ENCODE measurements at places on chromosomes 5 and 9. TPM values are rescaled to one million over a fixed set of nuclear protein-coding genes. Genes with fewer than 3 reads are reported as not detected.

GRCh38 chr5:176384366-176384930 lies 4.0 kb downstream of the NOP16 start:
- no peak for DNase-seq

- DNase-seq = no peak
Measured at GRCh38 chr5:117431091-117431490, 856.5 kb upstream of the SEMA6A start.

- peak; percentile 44 for DNase-seq
Measured at GRCh38 chr9:136512651-136513071, 29.8 kb upstream of the SEC16A start.

DNA sequence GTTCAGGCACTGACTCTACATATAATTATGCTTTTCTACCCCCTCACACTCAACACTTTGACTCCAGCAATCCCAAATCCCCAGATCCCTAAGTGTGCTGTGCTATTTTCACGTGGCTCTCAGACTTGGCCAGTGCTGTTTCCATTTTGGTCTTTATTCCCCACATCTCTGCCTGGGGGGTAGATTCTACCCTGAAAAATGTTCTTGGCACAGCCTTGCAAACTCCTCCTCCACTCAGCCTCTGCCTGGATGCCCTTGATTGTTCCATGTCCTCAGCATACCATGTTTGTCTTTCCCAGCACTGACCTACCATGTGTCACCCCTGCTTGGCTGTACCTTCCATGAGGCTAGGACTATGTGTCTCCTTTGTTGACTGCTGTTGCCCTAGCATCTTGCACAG lies 43.0 kb downstream of the FXN start:
- no peak for DNase-seq

- no peak for DNase-seq
Measured at GRCh38 chr5:80928073-80928472, 32.1 kb upstream of the RASGRF2 start.

GRCh38 chr5:19369048-19369447 lies 619.0 kb downstream of the CDH18 start:
- no peak for DNase-seq

DNA sequence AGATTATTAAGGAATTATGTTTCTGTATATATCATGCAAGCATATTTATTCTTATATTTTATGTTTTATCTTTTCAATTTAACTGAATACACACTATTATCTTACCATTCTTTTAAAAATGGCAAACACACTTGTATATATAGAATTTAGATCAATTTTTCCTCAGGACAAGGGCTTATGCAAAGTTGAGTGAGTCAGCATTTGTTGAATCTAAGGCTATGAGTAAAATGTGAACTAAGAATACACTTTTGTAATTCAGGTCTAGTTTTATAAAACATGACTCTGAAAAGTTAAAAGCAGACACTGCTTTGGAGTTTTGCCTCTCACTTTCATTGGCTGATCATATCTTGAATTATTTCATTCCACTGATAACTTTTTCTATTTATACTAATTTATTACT lies 127.8 kb downstream of the FOCAD start:
- peak; percentile 10 for DNase-seq

GRCh38 chr5:100896054-100896453 lies 7.0 kb downstream of the ST8SIA4 start:
- DNase-seq = no peak

- no peak for DNase-seq
Measured at GRCh38 chr5:3526551-3527185, 69.0 kb upstream of the IRX1 start.

DNA sequence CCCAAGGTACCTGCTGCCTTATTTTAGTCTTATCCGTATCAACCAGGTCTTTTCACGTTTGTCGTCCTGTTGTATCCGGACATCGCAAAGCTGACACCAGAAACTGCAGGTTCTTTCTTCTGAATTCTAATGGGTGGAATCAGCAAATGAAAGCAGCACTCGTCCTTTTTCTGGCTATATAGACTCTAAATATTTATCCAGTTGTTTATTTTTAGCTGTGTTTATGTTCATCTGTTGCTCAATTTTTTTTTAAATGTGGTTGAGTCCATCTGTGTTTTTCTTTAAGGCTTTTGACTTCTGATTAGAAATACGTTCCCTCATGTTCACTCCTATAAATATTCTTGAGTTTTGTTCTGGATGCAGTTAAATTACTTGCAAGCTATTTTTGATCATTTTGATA lies 831.7 kb downstream of the MTRR start:
- DNase-seq = no peak

DNA sequence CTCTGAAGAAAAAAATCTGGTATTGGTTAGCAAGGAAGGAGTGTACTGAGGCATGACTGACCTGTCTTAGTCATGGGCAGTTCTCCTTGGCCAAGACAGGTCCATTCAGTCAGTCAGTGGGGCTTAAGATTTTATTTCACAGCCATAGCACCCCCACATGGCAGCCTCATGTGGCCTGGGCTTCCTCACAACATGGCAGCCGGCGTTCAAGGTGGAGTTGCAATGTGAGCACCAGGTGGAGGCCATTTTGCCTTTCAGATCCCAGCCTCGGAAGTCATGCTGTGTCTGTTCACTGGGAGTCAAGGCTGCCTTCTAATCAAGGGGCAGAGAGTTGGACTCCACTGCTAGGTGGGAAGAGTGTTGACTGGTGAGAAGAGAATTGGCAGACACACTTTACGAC lies 10.3 kb upstream of the CARD19 start:
- DNase-seq = no peak

- no peak for DNase-seq
Measured at GRCh38 chr5:82218374-82219156, 59.6 kb downstream of the RPS23 start.

GRCh38 chr5:71974622-71975021 lies 132.7 kb upstream of the MAP1B start:
- peak; percentile 18 for DNase-seq

- peak; percentile 19 for DNase-seq
Measured at GRCh38 chr5:32201122-32201753, 27.1 kb upstream of the GOLPH3 start.

DNA sequence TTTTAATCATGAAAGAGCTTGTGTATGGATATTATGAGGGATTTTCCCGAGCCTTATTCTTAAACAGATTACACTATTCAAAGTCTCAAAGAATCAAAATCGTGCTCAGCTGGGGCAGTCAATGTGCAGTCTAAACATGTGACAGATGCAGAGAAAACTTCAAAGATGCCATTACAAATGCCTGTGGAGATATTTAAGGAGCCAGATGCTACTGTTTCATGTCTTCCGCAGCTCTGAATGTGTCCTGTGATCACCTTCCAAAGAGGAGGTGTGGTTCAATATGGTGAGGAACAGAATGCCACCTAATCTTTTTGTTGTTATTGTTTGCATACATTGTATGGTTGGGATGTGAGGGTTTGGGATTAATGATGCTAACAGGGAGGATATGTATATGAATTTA lies 593.3 kb upstream of the ARRDC3 start:
- DNase-seq = no peak

- DNase-seq = no peak
Measured at GRCh38 chr5:54905246-54905795, 80.1 kb downstream of the ESM1 start.

GRCh38 chr5:68169903-68170302 lies 45.7 kb upstream of the PIK3R1 start:
- DNase-seq = no peak

GRCh38 chr5:171961117-171961516 lies 45.3 kb downstream of the FBXW11 start:
- DNase-seq = no peak

- no peak for DNase-seq
Measured at GRCh38 chr5:135007749-135008363, 26.2 kb downstream of the PITX1 start.

GRCh38 chr9:115466756-115467155 lies 348.8 kb upstream of the TNC start:
- DNase-seq = no peak

DNA sequence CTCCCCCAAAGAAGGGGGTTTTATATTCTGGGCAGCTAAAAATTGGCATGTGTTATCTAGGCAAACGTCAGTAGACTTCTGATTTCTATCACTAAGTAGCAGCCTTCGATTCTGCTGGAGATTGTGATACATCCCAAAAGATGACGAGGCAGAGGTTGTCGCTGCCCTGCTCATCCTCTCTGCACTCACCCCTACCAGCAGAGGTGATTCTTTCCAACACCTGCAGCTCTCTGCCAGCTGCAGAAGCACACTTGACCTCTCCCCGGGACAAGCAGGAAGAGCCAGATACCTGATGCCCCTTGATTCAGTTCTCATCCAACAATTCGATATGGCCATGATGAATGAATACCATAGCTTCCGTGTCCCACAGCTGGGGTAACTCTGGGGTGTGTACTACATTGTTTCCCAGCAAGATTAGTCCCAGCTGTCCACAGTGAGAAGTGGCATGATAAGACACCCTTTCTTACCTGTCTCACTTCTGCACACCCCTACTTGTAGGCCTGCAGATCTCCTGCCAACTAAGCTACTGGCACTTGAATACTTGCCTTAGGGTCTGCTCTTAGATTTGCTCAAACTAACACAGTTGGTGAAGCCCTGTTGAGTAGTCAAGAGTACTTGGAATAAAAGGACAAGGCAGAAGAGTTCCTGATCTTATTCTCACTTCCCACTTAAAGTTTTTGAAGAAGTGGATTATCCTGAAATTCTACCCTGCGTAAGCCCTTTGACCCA lies 37.6 kb upstream of the SMAD5 start:
- no peak for DNase-seq

DNA sequence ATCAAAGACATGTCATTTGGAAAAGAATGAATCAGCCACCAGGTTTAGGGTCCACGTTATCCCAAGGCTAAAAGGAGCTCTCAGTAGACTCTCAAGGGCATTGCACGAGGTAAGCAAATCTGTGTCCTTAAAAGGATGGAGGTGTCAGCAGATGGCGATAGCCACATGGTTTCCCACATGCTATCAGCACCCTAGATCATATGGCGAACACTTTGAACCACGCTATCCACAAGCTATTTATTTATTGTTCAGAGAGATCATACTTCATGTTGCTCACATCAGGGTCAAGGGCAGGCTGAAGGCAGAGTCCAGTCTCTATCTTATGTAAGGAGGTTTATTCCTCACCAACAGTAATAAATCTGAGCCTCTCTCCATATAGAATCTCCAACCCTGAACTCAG lies 43.7 kb downstream of the CDH6 start:
- DNase-seq = no peak

- DNase-seq = no peak
Measured at GRCh38 chr9:113690055-113690740, 185.9 kb upstream of the ZNF618 start.

DNA sequence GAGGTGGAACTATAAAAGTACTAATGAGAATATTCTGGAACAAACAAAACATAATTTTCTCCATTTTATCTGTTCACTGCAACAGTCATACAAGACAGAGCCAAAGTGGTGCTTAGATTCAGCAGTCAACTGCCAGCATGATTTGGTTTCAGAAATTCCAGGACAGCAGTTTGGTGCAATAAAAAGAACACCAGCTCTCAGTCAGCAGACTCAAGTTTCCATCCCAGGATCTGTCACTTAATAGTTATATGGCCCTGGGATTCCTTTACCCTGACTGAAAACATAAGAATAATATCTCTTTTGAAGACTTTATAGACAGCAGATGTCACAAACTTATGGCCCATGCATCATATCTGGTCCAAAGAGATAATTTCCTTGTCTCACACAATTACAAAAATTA lies 92.8 kb upstream of the RASEF start:
- no peak for DNase-seq

DNA sequence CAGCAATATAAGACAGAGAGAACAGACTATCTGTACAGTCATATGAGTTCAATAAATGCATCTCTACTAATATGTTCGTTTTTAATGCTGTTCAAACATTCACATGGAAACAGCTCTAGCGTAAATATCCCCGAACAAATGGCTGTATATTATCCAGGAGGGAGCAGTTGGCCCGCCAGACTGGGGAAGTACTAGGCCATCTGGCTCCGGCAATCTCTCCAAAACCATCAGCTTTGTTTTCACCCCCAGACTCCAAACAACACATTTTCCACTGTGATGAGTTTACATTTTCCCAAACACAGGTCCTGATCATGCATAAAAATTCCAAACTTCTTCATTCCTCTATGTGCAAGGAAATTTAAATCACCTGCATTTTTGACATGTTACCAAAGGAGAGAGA lies 8.7 kb downstream of the EBF1 start:
- DNase-seq = no peak

DNA sequence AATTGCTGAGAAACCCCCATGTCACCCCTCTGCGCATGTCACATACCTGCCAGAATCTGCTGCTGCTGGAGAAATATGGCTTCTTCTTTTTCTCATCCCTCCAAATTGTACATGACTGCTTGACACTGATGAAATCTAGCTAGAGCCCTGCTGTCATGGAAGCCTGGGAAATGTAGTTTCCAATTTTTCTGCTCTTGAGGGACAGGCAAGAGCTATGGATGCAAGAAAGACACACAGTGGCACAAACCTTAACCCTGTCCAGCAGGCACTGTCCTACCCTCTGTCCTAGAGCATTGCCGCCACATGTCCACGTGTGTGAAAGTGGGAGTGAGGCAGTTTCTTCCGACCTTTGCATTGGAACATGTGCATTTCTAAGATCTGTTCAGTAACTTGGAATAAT lies 255.5 kb upstream of the SEMA6A start:
- DNase-seq = no peak

DNA sequence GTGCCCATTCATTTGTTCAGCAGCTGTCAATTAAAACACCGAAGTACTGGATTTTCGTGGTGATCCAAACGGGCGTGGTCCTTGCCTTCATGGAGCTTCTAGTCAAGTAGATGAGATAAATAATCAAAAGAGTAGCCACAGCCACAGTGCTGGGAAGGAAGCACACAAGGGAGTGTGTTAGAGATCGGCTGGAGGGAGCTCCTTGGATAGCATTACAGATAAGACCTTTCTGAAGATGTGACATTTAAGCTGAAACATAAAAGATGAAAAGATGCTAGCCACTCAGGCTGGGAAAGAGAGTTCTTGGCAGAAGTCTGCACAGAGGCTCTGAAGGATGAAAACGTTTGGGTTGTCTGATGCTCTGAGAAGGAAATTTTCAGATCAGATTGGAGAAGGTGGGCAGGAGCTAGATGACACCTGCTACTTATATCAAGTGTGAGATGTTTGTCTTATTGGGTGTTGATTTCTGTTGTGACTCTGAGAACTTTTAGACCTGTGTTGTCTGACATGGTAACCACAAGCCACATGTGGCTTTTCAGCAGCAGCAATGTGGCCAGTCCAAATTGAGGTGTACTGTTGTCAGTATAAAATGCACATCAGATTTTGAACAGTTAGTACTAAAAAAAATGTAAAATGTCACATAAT lies 123.9 kb downstream of the TLE4 start:
- no peak for DNase-seq

Gene NEUROG1
- polyA plus RNA-seq = not detected

Gene LRSAM1
- 10.0 TPM for polyA plus RNA-seq

Gene ISOC1
- 17.8 TPM for polyA plus RNA-seq

Gene PCDHGC5
- polyA plus RNA-seq = 0.03 TPM

Gene TAF11L10
- polyA plus RNA-seq = not detected

Gene GRAMD2B
- 1.5 TPM for polyA plus RNA-seq

Gene IER5L
- 47.9 TPM for polyA plus RNA-seq

Gene IL3
- not detected for polyA plus RNA-seq

Gene RABL6
- polyA plus RNA-seq = 71.4 TPM

Gene PKD2L2
- polyA plus RNA-seq = not detected

Gene TMEM174
- not detected for polyA plus RNA-seq

Gene PCDHB3
- polyA plus RNA-seq = 0.03 TPM

Gene GFI1B
- not detected for polyA plus RNA-seq

Gene LAMC3
- 1.5 TPM for polyA plus RNA-seq
